ENCODE measurements at places on chromosomes 13 and 19. TPM values are rescaled to one million over a fixed set of nuclear protein-coding genes. Genes with fewer than 3 reads are reported as not detected.

DNA sequence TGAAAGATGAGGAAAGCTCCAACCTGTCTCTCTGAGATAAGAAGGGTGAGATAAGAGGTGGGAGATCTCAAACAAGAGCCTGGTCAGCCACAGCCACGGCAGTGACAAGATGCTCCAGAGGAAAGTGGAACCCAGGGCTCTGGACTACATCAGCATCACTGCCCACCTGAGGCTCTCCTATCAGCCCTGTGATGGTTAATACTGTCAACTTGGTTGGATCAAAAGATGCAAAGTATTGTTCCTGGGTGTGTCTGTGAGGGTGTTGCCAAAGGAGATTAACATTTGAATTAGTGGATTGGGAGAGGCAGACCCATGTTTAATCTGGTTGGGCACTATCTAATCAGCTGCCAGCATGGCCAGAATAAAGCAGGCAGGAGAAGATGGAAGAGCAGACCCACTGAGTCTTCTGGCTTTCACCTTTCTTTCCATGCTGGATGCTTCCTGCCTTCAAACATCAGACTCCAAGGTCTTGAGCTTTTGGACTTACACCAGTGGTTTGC, 476.6 kb upstream of the NBEA start:
- no peak for DNase-seq

The DNASE2 gene
- total RNA-seq = 33.4 TPM

DNA sequence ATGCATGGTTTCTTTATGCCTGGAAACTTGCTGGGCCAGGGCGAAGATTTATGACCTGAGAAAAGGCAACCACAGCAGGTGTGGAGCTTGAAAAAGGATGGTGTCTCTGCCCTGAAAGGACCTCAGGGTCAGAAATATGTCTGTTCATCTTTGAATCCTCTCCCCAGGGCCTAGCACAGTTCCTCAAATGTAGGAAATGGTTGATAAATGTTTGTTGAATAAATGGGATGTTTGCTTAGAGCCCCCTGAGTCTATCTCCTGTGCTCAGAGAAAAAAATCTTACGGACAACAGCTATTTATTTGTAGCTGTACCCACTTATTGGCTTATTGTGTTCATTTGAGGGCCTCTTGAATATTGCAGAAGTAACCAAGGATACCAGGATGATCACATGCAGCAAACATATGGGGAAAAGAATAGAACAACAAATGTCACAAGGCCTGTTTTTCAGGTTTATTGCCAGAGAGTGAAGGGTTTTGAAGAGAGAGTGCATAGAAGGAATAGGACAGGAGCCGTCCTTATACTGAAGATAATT, 114.5 kb downstream of the KLF5 start:
- DNase-seq = no peak

DNA sequence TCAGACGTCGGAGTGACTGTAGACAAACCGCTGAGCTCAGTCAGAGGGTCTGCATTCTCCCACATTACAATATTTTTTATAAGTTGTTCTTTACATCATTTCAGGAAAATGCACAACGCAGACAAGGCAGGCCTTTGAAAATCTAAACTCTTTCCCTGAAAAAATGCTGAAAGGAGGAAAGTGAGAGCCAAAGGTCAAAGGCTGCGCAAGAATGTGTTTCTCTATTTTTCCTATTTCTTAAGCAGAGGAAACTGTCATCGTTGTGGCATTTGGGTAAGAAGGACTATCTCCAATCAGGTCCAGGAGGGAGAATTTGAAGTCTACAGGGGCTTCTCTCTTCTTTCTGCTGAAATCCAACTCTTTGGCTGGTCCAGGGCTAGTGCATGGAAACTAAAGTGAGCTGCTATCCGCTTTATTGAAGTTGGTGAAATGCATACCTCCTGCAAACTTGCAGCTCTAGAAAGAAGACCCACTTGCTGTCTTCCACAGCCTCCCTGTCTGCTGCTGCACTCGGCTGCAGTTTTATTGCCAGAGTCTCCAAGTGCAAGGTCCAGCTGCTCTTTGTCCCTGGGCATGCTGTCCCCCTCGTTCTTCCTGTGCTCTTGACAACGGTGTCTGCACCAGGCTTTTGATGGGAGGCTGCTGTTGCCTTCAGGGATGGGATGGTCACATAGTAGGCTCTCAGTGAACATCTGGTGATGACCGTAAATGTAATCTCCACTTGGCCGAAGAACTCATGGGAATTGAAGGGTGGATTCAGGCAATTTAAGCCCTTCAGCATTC, 31.2 kb downstream of the ZNF536 start:
- no peak for DNase-seq
